ENCODE measurements at places on chromosomes 16 and 17.

DNA sequence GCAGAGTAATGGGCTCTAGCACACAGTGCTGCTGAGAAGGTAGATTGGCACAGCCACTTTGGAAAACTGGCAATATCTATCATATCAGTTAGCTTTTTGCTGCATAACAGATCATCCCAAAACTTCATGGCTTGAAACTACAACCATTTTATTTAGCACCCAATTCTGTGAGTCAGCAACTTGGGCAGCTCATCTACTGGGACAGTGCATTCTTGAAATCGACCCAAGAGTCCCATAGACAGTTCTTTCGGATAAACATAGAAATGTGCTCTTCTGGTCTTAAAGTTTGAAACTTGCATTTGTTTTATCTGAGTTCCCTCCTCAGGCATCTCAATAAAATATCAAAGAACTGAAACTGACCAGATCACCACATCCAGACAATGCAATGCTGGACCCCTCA is 76.7 kb downstream of the CEP112 start:
- peak; percentile 18 for DNase-seq

DNA sequence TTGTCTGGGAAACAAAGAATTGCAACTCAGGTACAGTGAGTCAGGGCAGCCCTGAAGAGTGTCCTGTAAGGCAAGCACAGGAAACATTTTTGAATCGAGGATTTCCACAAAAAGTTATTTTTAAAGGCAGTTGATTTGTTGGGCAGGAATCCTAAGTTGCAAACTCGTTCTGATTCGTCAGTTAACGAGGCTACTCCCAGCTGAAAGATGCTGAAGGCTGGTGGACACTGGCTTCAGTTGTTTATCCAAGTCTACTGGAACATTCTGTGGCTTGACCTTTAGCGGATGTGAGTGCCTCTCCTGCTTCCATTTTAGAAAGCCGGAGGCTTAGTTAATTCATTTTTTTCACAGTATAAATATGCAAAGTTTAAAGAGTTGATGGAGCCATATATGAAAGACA is 84.2 kb downstream of the KCNJ12 start:
- DNase-seq, result peak; percentile 93

DNA sequence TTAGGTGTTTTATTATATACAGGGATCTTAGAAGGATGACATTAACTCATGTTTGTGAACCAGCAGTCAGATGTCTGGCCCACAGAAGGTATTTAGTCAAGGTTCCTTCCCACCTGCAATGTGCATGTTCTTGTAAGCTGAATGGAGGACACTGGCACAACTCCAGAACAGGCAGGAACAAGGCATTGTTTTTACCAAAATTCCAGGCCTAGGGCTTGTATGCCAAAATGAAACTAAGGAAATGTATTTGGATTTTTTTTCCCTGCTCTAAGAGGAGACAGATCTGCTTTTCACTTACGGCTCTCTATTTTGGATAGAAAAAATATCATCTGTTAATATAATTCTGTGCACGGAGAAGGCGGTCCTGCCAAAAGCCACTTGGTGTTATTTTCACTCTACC is 312.5 kb downstream of the GRIN2A start:
- no peak for DNase-seq

GRCh38 chr16:3065742-3066439 is 451 bp downstream of the IL32 start:
- DNase-seq, result no peak

- DNase-seq, result no peak
These were observed 107.9 kb downstream of the AIPL1 start for GRCh38 chr17:6327007-6327406.

- no peak for DNase-seq
These were observed 111.0 kb upstream of the TNRC6C start for GRCh38 chr17:77847221-77848085.

DNA sequence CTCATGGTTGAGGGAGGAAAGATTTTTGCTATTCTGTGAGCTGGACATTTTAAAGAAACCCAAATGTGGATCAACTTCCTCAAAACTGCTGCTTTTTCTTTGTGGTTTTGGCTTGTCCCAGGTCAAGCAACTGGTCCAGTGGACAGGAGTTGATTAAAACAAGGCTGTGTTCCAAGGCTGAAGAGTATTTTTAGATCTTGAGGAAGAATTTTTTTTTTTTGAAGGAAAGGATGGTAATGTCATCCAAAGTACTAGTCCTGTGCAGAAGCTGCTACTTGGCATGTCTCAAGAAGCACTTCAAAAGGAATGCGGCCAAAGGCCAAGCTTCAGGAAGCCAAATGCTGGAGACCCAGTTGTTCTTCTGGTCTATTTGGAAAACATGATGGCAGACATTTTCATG is 8.0 kb upstream of the MYH2 start:
- DNase-seq, result no peak

DNA sequence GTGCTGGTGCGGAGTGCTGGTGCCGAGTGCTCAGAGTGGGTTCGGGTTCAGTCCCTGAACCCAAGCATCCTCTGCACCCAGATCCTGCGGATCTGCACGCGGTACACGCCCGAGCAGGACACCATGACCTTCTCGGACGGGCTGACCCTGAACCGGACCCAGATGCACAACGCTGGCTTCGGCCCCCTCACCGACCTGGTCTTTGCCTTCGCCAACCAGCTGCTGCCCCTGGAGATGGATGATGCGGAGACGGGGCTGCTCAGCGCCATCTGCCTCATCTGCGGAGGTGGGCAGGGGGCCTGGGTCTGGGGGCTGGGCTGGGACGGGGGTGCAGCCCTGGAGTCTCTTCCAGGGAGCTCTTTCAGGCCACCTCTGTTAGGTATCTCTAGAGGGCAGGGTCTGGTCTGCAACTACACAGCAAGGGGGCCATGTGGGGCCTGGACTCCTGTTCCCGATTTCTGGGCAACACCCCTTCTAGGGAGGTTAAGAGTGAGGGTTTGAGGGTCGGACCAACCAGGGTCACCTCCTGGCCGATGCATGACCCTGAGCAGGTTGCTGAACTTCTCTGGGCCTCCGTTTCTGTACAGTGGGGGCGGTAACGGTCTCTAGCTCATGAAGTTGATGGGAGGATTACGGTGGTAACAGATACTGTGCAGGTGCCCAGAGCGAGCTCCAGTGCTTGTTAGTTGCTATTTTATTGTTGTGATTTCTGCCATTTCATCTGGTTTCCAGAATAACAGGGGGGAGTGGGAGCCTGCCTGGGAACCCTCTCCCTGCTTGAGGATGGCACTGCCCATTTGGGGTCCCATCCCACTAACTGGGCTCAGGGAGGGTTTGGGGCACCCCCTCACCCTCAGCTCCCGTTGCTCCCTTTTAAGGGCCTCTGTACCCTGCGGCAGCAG is 10.1 kb downstream of the GJD3 start:
- DNase-seq, result no peak

DNA sequence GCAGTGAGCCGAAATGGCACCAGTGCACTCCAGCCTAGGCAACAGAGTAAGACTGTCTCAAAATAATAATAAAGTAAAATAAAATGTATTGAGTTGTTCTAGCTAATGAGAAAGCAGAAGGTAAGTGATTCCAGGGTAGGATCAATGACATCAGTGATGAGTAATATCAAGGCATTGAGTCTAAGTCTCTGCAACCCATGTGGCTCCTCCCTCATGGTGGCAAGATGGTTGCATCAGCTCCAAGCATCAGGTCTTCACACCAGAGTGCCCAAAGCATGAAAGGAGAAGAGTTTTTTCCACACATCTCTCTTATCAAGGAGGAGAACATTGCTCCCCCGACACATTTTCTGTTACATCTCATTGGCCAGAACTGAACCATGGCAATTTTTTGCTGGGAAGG is 34.8 kb upstream of the GAS7 start:
- DNase-seq, result no peak

- DNase-seq, result no peak
These were observed 2.6 kb downstream of the ADCY9 start for GRCh38 chr16:4113358-4114256.

DNA sequence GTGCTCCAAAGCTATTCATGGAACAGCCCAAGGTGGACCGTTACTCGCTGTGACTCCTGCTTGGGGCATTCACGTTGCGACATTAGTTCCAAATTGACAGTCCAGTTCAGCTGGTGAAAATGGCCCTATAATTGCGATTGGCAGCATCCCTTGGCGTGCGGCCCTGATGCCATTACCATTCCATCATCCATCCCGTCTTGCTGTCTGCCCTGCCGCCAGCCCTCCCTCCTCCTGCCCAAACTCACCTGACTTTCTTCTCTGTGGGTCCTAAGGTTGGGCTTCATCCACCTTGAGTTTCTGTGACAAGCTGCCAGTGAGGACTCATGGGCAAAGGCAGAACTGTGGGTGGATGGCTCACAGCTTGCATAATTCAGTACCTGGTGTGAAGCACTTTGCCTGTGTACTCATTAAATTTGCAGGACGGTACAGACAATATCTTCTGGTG is 104.6 kb downstream of the RPTOR start:
- DNase-seq, result no peak

GRCh38 chr16:53369921-53370320 is 64.3 kb upstream of the RBL2 start:
- peak; percentile 9 for DNase-seq

- no peak for DNase-seq
These were observed 6.4 kb downstream of the DPEP1 start for GRCh38 chr16:89619840-89620239.

GRCh38 chr17:51508048-51508447 is 247.7 kb downstream of the UTP18 start:
- no peak for DNase-seq

DNA sequence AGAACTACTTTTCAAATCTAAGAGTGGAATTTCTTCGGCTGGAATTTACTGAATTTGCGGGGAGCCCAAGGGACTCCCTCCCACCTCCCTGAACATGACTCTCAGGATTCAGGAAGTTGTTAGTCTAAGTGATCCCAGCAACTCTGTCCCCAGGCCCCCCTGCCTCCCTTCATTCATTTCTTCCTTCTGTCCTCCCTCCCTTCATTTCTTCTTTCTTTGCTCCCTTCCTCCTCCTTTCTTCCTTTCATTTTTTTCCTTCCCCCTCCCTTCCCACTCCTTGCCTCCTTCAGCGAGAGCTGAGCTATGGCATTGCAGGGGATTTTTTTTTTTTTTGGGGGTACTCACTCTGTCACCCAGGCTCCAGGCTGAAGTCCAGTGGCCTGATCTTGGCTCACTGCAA is 10.9 kb upstream of the JUP start:
- no peak for DNase-seq

GRCh38 chr16:84396537-84397008 is 28.2 kb downstream of the ATP2C2 start:
- DNase-seq, result no peak

GRCh38 chr17:19338031-19338990 is 24.2 kb downstream of the B9D1 start:
- DNase-seq, result no peak

- no peak for DNase-seq
These were observed 41.5 kb upstream of the B4GALNT2 start for GRCh38 chr17:49090878-49091594.

- no peak for DNase-seq
These were observed 1.4 kb downstream of the TEN1 start for GRCh38 chr17:75980188-75981018.

- no peak for DNase-seq
These were observed 1366.3 kb upstream of the GOT2 start for GRCh38 chr16:60100371-60100770.

GRCh38 chr17:31916491-31917064 is 15.1 kb upstream of the UTP6 start:
- no peak for DNase-seq

DNA sequence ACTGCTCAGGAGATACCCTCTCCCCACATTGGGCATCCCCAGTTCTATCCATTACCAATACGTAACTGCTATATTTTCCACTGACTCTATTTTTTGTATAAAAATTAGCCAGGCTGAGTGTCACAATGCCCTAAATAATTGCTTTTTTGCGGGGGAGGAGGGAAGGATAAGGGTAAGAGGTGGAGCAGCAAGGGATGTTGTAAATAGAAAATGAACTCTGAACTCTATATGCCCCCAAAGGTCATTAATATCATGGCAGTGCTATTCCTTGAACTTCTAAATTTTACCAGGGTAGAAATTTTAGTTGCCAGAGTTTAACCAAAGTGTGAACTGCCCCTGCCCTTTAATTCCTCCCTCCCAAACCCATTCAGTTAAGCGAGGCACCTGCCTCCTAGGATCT is 118.7 kb downstream of the SKAP1 start:
- DNase-seq, result no peak

DNA sequence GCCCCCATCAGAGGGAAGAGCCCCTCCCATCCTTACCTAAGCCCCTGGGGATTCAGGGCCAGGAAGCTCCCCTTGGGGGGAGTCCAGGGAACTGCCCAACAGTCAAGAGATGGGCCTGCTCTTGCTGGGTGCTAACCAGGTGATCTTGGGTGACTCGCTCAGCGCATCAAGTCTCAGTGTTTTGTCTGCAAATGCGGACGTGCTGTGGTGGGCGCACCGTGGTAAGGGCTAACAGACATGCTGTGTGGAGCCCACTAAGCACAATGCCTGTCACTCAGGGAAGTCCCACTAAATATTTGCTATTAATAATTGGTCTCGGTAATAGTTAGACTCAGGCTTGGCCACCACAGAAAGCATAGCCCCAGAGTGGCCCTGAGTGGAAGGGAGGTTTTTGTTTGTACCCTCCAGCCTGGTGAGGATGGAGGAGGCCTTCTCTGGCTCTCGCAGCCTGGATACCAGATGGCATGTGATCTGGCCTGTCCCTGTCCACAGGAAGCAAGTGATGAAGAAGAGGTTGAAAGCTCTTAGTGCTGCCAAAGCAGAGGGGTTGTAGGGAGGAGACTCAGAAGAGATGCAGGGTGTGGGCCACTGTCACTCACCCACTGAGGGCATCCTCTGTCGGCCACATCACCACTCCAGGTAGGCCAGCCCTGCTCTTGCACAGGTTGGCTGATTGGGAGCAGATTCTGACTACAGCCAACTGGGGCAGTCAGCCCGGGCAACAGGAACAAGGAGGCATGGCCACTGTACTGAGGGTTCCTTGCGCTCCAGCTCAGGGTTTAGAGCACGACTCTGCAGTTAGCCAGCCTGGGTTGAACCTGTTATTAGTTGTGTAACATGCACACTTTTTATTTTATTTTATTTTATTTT is 69.8 kb upstream of the KSR1 start:
- no peak for DNase-seq

DNA sequence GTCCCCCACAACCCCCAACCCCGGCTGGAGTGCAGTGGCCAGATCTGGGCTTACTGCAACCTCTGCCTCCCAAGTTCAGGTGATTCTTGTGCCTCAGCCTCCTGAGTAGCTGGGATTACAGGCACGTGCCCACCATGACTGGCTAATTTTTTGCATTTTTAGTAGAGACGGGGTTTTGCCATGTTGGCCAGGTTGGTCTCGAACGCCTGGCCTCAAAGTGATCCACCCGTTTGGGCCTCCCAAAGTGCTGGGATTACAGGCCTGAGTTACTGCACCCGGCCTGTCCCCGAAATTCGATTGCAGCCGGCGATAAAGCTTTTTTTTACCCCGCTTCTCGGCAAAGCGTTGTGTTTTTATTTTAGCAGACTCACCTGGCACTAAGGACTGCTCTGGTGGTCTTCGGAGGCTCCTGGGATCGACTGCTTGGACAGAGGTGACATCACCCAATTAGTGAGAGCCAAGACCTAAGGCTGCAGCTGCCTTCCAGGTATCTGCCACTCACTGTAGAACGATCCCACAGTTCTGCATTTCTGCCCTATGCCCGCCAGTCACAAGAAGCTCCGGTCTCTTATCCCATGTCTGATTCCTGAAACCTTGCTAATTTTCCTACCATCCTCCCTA is 82.2 kb upstream of the ARL4D start:
- DNase-seq, result no peak

GRCh38 chr16:72621651-72622050 is 426.3 kb downstream of the ZFHX3 start:
- DNase-seq, result no peak
